CD8-positive, alpha-beta T cell (primary cell): ENCODE measurements at places on chromosomes 4 and X. TPM values are rescaled to one million over a fixed set of nuclear protein-coding genes. Genes with fewer than 3 reads are reported as not detected.

TGIF2LX gene
- not detected for total RNA-seq

SSX3 gene
- total RNA-seq, result not detected

DNA sequence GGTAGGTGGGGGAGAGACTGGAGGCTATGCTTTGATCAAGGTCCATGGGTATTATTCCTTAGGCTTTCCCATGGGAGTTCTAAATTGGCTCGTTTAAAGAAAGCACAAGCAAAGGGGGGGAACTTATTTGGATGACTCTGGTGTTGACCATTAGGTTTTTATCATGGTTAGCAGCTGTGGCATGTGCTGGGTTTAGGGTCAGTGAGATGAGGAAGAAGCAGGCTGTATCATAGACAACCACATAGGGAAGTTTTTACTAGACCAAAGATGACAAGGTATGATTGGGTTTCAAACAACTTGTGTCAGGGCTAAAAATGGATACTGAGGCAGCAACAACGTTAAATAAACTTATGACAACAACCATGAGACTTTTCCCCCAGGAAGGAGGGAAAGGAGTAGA lies 97.7 kb downstream of the DNAAF6 start:
- no peak for DNase-seq

GRCh38 chr4:51878431-51878830 lies 35.5 kb downstream of the DCUN1D4 start:
- no peak for DNase-seq

- peak; percentile 32 for DNase-seq
These were observed 53.8 kb downstream of the ZFYVE28 start for GRCh38 chr4:2364654-2365053.

GRCh38 chrX:137313627-137314026 lies 252.3 kb upstream of the ZIC3 start:
- DNase-seq, result no peak
